Stimulated activated CD8-positive, alpha-beta memory T cell treated with anti-CD3 and anti-CD28 coated beads, Interleukin-12 subunit alpha, Interleukin-12 subunit beta, amount 100 ng/mL, for 4 hours (primary cell): ENCODE measurements at places on chromosomes 11 and 22.

- DNase-seq: no peak
These were observed 15.5 kb upstream of the CTSD start for GRCh38 chr11:1779034-1779805.

DNA sequence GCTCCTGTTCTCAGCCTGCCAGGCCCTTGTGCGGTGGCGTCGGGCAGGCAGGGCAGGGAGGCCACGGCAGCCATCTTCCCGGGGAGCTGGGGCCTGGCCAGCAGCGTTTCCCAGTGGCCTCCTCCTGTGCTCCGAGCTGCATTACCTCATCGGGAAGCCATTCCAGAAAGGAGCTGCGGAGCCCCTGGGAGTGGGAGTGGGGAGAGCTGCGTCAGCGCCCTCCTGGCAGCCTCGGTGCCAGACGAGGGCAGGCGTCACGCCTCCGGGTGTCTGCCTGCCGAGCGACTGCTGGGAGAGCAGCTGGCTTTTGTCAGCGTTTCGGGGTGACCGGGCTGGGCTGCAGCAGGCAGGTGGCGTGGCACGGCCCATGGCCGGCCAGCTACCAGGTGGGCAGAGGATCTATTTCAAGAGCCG lies 30.9 kb upstream of the WNT7B start:
- no peak for DNase-seq

GRCh38 chr11:46278387-46279125 lies 1.1 kb downstream of the CREB3L1 start:
- DNase-seq: no peak

DNA sequence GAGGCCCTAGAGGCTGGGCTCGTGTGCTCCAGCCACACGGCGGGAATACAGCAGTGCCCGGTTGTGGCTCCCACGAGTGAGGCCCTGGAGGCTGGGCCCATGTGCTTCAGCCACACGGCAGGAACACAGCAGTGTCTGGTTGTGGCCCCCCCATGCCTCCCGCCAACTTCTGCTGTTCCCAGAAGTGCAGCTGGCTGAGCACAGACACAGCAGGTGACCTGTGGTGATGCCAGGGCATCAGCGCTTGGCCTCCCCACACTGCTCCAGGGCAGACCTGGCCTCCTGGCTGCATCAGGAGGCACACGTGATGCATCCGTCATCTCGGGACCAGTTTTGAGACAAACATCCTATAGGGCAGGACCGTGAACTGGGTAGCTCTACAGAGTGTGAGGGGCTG lies 110.3 kb downstream of the KCNQ1OT1 start:
- DNase-seq: no peak

DNA sequence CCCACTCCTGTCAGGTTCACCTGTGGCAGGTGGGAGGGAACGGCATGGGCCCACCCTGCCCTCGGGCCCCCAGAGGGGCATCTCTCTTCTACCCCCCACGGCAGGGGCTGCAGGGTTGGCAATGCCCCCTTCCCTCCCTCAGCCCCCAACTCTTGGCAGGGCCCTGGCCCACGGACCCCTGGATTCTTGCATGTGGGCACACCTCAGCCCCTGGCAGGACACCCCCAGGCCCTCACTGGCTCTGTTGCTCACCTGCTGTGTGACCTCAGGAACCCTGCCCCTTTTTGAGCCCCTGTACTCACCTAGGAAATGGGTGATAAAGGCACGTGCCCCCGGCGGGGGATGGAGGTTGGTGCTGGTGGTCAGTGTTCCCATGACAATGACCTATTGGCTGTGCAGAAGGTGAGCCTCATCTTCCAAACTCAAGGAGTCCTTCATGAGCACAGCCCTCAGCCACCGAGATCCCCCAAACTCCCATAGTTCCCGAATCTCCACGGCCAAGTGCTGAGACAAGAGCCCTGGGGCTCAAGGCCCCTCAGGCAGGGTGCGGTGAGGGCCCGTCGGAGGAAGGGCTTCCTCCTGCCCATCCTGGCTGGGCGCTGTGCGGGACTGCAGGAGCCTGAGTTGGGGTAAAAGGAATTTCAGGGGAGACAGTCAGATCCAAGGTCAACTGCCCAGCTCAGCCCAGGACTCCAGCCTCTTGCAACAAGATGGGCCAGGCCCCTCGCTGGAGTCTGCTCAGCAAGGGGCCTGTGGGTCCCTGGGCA lies 198.2 kb downstream of the IGLL1 start:
- no peak for DNase-seq

- no peak for DNase-seq
These were observed 9.4 kb downstream of the MOB2 start for GRCh38 chr11:1476940-1477736.

GRCh38 chr22:26974914-26975803 lies 317.8 kb downstream of the MIAT start:
- DNase-seq: no peak

- DNase-seq: no peak
These were observed 789.0 kb downstream of the TBC1D22A start for GRCh38 chr22:47551431-47551775.

DNA sequence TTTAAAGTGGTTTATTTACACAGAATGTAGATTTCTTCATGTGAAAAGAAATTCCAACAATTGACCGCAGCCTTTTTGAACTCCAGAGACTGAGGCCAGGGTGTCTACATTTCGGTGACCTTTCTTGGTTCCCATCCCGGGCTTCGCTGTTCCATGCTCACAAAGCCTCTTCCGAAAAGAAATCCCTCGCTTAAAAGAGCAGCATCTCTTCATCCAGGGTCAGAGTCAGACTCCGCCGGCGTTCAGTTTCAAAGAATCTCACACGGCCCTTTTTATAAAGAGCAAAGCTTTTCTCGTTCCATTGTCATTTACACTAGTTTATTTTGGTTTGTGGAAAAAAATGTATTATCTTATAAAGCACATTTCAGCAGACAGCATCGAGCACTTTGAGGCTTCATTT lies 530.6 kb upstream of the B3GAT1 start:
- DNase-seq: no peak

- DNase-seq: no peak
These were observed 270.0 kb downstream of the SOX6 start for GRCh38 chr11:16086229-16086819.

DNA sequence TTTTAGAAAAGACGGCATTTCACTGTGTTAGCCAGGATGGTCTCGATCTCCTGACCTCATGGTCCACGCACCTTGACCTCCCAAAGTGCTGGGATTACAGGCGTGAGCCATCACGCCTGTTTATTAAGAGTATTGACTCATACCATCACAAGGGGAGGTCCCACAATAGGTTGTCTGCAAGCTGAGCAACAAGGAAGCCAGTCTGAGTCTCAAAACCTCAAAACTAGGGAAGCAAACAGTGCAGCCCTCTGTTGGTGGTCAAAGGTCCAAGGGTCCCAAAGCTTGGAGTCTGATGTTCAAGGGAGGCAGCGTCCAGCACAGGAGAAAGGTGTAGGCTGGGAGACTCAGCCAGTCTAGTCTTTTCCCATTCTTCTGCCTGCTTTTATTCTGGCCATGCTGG lies 32.8 kb upstream of the LDLRAD3 start:
- no peak for DNase-seq

- no peak for DNase-seq
These were observed 3.6 kb downstream of the C11orf87 start for GRCh38 chr11:109425554-109425953.

- no peak for DNase-seq
These were observed 4.2 kb upstream of the OSM start for GRCh38 chr22:30270832-30271231.

- DNase-seq: no peak
These were observed 201.3 kb downstream of the TMEM135 start for GRCh38 chr11:87239001-87239400.

DNA sequence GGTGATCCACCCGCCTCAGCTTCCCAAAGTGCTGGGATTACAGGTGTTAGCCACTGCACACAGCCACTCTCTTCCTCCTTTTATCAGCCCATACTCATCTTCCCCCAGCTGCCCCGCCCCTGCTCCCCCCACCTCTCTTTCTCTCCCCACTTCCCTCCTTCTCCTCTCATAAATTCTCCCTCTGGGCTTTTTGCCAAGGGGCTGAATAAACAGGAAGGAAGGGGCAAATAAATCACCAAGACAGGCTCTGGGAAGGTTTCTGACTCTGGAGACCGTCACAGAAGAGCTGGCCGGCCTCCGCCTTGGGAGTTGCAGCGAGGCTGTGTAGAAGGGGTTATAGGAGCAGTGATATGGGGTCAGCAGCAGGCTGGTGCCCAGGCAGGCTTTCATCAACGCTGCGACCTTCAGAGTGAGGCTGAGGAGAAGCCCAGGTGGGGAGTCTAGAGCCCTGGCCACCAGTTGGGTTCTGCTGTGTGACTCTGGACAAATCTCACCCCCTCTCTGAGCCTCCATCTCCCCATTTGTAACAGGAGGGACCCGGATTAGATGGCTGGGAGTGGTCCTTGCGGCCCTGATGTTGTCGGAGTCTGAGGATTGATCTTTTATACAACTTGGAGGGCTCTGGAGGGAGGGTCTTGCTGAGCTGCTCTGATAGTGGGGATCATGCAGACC lies 62.6 kb upstream of the RASD2 start:
- no peak for DNase-seq
